ENCODE measurements at places on chromosomes 4 and X.

- no peak for DNase-seq
Measured at GRCh38 chr4:122966201-122966600, 43.8 kb upstream of the NUDT6 start.

GRCh38 chrX:46554942-46555341 is 9.7 kb upstream of the ZNF674 start:
- DNase-seq, result no peak

- DNase-seq, result no peak
Measured at GRCh38 chrX:24085101-24085500, 30.3 kb downstream of the EIF2S3 start.

DNA sequence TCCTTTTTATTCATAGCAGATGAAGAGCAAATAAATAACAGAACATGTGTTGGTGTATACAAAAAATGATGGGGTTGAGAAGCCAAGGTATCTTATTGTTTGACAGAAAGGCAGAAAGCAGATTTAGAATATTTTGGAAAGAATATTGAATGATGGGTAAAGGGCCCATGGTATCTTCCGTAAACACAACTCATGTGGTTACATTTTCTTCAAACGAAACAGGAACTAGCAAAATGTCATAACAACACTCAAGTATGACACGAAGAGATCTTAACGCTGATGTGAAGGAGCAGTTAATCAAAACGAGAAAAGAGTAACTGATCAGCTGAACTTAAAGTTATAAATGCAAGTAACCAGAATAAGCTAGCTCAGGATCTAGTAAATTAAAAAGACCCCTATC is 195.7 kb upstream of the GK2 start:
- no peak for DNase-seq

- no peak for DNase-seq
Measured at GRCh38 chr4:123889507-123889906, 492.9 kb downstream of the SPRY1 start.

GRCh38 chrX:104854188-104854587 is 288.2 kb downstream of the IL1RAPL2 start:
- no peak for DNase-seq

DNA sequence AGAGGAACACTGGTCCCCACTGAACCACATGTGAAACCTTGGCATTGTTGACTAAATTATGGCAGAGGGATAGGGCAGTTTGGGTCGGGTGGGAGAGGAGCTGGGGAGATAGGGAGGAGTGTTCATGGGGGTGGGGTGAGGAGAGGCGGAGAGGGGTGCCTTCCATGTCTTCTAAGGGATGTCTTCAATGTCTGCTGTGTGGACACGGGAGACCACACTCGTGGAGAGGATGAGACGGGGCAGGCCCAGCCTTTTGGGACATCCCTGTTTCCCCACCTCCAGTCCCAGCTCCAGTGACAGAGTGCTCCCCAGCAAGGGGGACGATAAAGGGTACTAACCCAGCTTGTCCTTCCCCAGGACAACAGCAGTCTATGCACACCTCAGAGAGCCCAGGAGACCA is 146.4 kb upstream of the MAMLD1 start:
- no peak for DNase-seq

GRCh38 chrX:13101441-13102139 is 57.2 kb upstream of the FAM9C start:
- no peak for DNase-seq

GRCh38 chrX:120251471-120252011 is 929 bp downstream of the ZBTB33 start:
- no peak for DNase-seq

- DNase-seq, result no peak
Measured at GRCh38 chrX:125398959-125399440, 79.3 kb downstream of the TEX13C start.

DNA sequence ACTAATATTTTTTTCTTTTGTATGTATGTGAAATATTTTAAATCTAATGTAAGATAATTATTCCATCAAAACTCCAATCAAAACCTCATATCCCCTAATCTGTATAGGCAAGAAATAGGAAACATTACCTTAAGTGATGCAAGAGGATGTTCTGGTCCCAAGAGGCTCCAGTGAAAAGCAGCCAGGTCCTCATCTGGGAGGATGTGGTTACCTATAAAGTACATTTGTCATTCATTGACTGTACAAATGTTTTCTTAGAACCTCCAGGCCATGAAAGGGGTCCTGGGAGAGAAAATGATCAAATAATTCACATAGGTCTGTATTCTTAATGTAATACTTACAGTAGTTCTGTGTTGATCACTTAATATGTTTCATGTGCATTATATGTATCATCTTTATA is 25.5 kb downstream of the FAM120C start:
- no peak for DNase-seq

DNA sequence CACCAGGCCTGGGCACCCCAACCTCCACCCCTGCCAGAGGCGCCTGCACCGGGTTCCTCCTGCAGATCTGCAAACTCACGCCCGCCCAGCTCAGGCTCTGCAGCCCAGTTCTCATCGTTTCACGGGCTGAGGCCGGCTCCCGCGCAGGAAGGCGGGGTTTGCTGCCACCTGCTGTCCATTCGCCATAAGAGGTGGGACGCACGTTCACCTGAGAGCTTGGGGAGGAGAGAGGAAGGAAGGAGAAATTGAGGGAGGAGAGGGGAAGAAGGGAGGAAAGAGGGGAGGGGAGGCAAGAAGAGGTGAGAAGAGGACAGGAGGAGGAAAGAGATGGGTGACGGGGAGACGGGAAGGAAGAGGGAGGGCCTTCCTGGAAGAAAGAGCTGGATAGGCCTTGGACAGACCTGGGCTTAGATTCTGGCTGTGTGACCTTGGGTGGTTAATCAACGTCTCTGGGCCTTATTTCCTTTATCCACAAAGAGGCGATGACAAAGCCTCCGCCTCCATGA is 114.5 kb downstream of the ADRA2C start:
- peak; percentile 51 for DNase-seq

GRCh38 chr4:157128395-157128794 is 52.4 kb downstream of the GLRB start:
- DNase-seq, result no peak

GRCh38 chr4:168655182-168655581 is 158.3 kb downstream of the PALLD start:
- DNase-seq, result no peak

DNA sequence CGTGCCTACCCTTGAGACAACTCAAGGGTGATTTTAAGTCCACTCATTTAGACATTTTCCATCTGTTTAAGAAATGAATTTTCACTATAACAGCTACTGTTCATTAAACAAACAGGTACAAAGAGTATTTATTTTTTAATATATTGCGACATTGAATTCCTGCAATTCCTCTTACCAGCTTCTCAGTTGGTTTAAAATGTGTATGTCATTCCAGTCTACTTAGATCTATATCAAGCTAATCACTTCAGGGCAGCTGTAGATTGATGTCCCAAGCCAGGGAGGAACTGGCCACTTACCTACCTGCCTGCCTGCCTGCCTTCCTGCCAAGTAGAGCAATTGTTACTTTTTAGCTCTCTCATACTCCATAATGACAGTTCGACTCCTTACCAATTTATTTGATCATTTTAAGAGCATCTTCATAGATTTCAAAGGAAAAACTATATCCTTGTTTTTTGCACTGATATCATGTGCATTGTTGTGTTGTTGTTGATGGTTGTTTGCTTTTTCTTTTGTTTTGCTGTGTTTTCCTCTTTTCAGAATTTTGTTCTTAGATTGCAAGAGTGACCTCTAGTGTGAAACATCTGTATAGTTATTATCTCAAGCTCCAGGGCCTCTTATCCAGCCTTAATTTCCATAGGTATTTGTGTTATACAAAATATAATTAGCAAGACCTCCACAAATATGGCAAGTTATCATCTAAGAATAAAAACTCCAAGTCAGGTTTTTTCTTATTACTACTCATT is 120.9 kb upstream of the NRK start:
- no peak for DNase-seq

DNA sequence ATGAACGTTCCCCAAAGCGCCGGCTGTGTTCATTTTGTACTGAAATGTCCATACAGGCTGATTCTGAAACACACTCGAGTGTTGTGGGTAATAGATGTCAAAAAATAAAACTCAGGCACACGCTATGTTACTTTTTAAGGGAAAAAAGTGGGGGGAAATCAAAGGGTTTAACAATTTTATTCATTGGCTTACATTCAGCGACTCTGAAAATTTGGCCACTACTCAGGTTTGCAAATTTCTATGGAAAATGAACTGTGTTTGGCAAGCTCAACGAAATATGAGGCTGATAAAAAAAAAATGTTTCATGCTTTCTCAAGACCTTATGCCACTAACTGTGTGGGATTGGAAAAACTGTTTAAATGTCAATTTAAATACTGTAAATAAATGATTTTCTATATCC is 18.5 kb downstream of the AMELX start:
- DNase-seq, result no peak

- DNase-seq, result no peak
Measured at GRCh38 chrX:145729635-145730034, 88.0 kb upstream of the SLITRK2 start.

DNA sequence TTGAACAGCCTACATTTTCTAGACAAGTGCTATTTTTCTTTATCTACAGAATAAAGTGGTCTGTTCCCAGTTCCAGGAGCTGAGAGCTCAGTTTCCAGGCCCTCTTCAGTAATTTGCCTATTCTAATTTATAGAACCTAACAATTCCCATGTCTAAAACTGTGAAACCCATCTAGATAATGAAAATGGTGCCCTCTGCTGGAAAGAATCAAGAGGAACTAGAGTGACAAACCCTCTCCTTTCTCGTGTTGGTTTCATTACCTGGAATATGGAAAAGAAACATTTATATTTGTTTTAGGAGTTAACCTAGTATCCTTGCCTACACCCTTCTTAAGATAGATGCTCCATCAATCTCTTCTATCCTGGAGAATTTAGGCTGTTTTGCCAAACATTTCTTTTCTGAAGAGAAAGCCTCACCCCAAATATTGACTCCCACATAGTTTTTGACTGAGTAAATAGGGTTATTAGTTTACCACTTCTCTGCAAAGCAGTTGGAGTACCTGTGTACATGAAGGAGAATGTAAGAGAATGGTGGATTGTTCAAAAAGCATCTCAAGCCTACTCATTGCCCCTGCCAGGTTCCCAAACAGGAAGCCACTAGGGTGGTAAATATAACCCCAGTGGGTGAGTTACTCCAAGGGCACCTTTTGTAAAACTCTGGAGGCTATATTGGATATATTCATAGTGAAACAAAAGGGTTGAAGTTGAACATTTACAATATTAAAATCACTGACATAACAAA is 121.6 kb downstream of the RASL11B start:
- DNase-seq, result no peak

DNA sequence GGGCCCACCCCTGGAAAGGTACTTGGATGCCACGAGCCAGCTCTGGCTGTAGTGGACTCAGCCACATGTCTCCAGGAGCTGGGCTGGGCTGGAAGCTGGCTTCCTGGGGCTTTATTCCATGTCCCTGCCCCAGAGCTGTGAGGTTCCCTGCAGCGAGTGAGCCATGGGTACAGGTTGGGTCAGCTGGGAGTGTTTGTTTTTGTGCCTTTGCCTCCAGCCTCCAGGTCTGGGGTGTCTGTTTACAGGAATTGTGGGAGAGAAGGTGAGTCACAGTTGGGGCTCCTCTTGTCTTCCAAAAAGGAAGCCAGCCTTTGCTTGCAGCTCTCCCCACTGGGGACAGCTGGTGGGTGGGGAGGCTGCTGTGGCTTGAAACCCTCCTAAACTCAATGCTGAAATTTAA is 21.5 kb downstream of the SORCS2 start:
- no peak for DNase-seq

DNA sequence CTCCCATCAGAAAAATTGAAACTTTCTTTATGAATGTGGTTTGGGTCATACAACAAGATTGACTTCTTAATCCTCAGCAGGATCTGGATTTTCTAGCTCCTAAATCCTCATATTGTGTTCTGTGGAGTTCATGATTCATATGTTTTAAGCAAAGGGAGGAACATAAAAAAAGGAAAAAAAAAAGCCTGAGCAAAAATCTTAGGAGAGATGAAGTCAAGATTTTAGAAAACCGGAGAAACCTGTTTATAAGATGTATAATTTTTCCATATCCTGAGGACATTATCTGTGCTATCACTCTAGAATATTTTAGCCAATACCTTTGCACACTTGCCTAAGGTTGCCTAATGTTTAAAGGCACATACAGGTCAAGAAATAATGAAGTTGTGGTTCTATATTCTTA is 7.0 kb upstream of the EREG start:
- no peak for DNase-seq

DNA sequence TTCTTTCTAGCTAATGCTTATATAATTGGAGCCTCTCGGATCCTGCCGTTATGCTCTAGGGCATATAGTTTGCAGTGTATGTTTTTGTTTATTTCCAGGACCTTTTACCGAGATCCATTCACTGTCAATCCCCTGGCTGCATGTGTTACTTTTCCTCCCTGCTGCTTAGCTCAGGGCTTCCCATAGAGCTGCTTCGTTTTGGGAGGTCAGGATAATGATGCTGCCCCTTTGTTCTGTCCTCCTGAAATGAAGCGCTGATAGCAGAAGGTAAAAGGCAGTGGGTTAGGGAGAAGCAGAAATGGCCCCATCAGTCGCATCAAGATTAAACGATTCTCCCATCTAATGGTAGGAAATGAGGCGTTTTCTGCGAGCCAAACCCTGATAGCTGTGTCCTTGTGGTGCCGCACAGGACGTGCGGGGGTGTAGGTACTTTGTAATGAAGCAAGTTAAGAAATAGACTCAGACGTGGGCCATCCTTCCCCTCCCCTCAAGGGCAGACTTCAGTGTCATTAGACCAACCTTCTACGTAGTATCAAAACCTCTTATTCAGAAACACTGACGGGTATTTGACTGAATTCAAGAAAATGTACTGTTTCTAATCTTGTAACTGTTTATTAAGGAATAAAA is 37.3 kb downstream of the AFF2 start:
- no peak for DNase-seq

- DNase-seq, result no peak
Measured at GRCh38 chr4:184959309-184959708, 59.0 kb upstream of the HELT start.

DNA sequence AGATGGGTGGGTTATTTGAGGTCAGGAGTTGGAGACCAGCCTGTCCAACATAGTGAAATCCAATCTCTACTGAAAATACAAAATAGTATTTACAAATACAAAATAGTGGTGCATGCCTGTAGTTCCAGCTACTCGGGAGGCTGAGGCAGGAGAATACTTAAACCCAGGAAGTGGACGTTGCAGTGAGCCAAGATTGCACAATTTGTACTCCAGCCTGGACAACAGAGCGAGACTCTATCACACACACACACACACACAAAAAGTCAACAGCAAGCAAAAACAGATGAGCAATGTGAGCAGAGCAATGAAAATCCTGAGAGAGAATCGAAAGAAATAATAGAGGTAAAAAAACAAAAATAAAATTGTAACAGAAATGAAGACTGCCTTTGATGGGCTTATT is 168.8 kb downstream of the PCDH18 start:
- no peak for DNase-seq

All from stimulated activated CD4-positive, alpha-beta T cell treated with anti-CD3 and anti-CD28 coated beads, TNF-alpha, amount 100 ng/mL, for 4 hours (primary cell).